ENCODE measurements at places on chromosomes 4 and X.

DNA sequence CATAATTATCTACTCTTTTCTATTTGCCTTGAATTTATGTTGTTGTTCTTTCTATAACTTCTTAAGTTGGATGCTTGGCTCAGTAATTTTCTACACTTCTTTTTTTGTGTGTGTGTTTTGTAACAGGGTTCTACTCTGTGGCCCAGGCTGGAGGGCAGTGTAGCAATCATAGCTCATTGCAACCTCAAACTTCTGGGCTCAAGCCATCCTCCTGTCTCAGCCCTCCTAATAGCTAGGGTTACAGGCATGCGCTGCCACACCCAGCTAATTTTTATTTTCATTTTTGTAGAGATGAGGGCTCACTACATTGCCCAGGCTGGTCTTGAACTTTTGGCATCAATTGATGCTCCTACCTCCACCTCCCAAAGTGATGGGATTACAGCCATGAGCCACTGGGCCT lies 20.7 kb upstream of the UCHL1 start:
- no peak for DNase-seq

GRCh38 chr4:28248269-28248668 lies 1387.6 kb downstream of the STIM2 start:
- no peak for DNase-seq

DNA sequence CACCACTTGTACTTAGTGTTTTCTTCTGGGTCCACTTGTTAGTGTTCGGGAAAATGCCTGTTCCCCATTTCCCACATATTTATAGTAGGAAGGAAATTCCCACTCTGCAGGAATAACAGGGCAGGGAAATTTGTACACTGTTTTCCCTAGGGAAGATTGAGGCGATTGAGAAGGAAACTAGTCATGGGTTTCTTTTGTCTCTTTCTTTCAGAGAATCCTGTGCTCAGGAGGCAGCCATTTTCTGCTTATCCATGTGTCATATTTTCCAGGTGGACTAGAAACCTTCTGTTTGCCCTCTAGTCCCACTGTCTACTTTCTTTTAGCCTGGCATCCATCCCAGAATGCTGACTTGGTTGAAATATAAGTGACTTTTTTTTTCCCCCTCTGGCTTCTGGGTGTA lies 299.1 kb upstream of the ANKRD50 start:
- DNase-seq, result peak; percentile 4

DNA sequence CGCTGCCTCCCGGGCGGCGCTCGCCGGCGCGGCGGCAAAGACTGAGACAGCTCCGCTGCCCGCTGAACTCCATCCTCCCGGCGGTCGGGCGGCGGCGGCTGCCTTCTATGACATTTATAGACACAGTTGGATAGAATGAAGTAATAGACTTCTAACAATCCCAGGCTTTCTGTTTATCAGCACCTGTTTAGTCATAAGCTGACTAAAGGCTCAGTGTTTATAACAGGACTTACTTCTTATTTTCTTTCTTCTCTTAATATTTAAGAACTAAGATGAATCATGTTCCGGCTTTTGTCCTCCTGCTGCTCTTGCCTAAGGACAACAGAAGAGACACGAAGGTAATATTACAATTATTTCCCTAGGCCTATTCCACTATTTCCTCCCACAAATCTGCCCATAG lies 3.9 kb downstream of the ARL13A start:
- peak; percentile 53 for DNase-seq

DNA sequence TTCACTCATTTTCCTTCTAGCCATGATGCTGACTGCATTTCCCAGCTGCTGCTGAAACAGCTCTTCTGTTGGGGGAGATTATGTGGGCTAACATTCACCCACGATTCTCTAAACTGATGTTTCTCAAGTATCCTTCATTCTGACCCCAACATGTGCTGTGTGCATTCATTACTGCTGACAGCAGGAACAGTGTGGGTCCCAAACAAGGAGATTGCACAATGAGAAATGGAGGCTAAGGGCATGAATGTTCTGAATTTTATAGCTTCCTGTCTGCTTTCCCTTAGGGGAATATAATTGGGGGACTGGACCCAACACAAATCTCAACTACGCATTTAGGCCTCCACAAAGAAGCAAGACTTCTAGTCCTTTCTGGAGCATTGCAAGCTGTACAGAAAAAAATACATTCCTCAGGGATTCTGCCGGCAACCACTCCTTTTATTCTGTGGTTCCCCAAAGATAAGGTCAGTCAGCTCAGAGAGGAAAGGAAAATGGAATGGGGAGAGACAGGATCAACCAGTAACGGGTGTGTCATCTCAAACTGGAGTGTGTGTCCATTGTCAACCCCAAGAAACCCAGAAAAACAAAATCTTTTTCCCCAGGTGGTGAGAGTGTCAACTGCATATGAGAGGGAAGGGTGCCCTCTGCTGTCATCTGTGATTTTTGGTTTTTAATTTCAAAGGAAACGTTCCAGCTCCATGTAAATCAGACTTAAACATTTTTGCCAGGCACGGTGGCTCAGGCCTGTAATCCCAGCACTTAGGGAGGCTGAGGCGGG lies 81.5 kb upstream of the EGFL6 start:
- DNase-seq, result peak; percentile 83

DNA sequence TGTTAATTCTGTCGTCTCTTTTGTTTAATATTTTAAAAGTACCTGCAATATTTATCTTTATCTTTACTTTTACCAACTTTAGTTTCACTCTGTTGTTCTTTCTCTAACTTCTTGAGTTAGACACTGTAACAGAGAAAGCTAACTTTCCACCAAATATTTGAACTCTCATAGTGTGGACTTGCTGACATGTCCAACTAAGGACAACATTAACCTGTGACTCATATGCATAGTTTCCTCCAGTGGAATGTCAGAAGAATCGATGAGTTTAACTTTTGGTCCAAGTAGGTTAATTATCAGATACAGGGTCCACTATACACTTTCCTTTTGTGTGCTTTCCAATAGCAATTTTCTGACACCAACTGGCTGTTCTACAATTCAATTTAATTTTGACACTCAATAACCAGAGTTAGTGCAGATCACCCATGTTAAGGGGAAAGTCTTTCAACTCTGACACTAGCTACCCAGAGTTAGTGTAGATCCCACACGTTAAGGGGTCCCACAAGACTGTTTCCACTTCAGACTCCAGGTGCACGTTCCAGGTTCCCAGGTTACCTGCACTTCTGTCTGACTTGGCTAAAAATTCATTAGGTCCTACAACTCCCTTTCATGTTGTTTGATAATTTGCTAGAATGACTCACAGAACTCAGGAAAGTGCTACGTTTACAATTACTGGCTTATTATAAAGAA lies 559.0 kb upstream of the AMOT start:
- DNase-seq, result peak; percentile 4

DNA sequence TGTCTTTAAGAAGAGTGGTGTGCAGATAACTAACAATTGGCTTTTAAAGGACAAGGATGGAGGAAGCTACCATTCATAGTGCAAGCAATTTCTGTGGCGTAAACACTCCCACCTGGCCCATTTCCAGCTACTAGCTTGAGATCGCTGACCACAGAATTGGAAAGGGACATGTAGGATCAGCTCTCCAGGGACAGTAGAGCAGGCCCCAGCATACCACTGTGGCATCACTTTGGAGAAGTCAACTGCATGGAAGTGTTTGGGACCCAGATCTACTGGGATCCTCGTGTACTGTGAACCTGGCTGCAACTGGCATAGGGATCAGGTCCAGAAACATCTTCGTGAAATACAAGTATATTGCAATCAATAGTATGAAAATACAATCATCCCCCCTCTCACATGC lies 515.0 kb downstream of the INPP4B start:
- no peak for DNase-seq

- DNase-seq, result no peak
Measured at GRCh38 chrX:71626576-71626975, 8.3 kb upstream of the CXCR3 start.

GRCh38 chr4:138267835-138268234 lies 25.7 kb upstream of the SLC7A11 start:
- DNase-seq, result no peak

DNA sequence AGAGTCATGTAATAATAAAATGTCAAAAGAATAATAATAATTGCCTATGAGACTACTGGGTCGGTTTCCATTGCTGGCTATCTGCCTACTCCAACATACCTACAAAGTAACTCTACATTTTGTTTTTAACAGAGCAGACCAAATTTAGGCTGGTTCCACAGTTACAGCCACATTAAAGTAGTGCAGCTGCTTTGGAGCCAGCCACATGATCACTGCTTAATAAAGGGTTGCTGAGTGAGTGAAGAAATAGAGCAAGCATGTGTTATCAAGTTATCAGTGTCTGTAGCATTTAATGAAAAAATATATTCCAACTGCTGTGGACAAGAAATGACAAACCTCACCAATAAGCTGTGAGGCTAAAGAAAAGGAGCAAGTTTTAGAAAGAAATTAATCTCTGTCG lies 782.3 kb downstream of the PCDH18 start:
- no peak for DNase-seq

- no peak for DNase-seq
Measured at GRCh38 chrX:148611993-148612392, 111.6 kb downstream of the AFF2 start.

DNA sequence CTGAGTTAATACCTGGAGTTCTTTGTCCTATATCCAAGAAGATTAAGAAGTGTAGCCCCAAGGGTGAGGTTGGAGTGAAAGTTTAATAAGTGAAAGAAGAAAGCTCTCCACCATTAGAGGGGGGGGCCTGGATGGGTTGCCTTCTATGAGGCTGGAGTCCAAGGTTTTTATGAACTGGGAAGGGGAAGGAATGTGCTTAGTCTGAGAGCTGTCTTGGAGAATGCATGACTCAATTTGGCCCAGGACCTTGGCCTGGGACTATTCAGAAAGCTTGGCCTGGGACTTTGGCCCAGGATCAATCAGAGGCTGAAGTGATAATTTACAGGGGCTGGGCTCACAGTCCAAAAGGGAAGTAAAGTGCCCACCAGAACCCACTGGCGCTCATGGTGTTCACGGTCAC lies 1049.0 kb upstream of the GRIA3 start:
- DNase-seq, result peak; percentile 19

DNA sequence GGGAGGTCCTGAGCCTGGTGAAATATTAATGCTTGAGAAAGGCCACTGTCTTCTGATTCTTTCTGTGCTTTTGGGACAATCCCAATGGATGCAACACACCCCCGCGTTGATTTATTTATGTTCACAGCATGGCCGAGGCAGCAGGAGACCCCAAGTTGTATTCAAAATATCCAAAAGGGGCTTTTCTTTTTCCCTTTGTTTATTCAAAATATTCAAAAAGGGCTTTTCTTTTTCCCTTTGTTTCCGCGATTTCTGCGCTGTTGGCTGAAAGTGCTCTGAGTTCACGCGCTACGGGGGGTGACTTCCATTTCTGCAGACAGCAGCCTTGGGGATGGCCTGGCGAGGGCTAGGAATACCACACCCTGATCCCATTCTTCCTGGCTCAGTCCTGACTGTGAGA lies 59.5 kb upstream of the PPP2R3B start:
- no peak for DNase-seq

DNA sequence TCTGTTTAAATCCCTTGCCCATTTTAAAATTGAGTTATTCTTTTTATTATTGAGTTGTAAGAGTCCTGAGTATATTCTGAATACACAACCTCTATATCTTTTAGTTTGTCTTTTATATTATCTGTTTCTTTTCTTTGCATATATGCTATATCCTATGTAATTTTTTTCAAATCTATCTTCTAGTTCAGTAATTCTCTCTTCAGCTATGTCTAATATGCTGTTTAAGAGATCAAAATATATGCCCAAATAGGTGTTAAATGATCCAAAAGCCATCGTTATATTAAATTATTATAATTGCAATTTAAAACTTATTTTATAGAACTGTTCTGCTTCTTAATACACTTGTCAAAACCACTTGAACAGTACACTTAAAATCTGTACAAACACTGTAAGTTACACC lies 107.4 kb upstream of the TSPAN5 start:
- no peak for DNase-seq
